ENCODE measurements at places on chromosomes 13 and 19. TPM values are rescaled to one million over a fixed set of nuclear protein-coding genes. Genes with fewer than 3 reads are reported as not detected.

ZNF888 gene
- total RNA-seq: 5.1 TPM

GRIN2D gene
- 0.98 TPM for total RNA-seq

CCNA1 gene
- total RNA-seq: 0.22 TPM

VSTM1 gene
- total RNA-seq: 0.75 TPM

KLK10 gene
- 10.1 TPM for total RNA-seq

KCNRG gene
- total RNA-seq: 0.14 TPM

INAFM1 gene
- total RNA-seq: 3.0 TPM

Measured in epithelial cell of proximal tubule (primary cell).